Kidney glomerular epithelial cell (primary cell): ENCODE measurements at places on chromosomes 1 and 21.

GRCh38 chr1:164712131-164713036 lies 153.4 kb downstream of the PBX1 start:
- DNase-seq, result no peak

GRCh38 chr1:240029418-240029817 lies 62.3 kb upstream of the FMN2 start:
- DNase-seq, result no peak

GRCh38 chr1:110308247-110308646 lies 30.9 kb upstream of the RBM15 start:
- DNase-seq, result peak; percentile 96

GRCh38 chr1:47776667-47777131 lies 220.5 kb downstream of the TRABD2B start:
- no peak for DNase-seq

DNA sequence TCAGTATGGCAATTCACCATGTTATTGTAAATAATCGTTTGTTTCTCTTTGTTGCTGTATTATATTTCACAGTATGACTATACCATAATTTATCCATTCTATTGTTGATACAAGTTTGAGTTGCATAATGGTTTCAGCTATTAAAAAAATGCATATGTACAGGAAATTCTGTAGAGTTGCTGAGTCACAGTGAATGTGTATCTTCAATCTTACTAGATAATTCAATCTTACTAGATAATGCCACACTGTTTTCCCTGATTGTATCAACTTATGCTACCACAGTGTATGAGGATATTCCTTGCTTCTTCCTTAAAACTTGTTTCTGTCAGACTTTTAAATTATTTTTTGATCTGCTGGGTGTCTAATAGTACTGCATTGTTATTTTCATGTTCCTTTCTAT lies 3.5 kb upstream of the COA6 start:
- DNase-seq, result no peak

DNA sequence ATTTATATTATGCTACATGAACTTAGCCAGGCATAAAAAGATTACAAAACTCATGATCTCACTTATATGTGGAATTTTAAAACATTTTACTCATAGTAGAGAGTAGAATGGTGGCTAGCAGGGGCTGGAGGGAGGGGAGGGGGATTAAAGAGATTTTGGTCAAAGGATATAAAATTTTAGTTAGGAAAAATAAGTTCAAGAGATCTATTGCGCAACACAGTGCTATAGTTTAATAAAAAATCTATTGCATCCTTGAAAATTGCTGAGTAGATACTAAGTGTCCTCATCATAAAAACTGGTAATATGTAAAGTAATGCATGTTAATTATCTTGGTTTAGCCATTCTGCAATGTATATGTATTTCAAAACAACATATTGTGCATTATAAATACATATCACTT lies 635.6 kb upstream of the NEGR1 start:
- no peak for DNase-seq
